ENCODE measurements at places on chromosomes 2 and 18. TPM values are rescaled to one million over a fixed set of nuclear protein-coding genes. Genes with fewer than 3 reads are reported as not detected.

- DNase-seq: peak; percentile 79
Observed at GRCh38 chr2:226030788-226031646, 631.5 kb downstream of the NYAP2 start.

GRCh38 chr2:17057109-17058017, 391.7 kb upstream of the CYRIA start:
- no peak for DNase-seq

GRCh38 chr2:150400849-150401248, 86.6 kb downstream of the RND3 start:
- DNase-seq: no peak

GRCh38 chr2:128469203-128469602, 150.5 kb upstream of the HS6ST1 start:
- DNase-seq: no peak

DNA sequence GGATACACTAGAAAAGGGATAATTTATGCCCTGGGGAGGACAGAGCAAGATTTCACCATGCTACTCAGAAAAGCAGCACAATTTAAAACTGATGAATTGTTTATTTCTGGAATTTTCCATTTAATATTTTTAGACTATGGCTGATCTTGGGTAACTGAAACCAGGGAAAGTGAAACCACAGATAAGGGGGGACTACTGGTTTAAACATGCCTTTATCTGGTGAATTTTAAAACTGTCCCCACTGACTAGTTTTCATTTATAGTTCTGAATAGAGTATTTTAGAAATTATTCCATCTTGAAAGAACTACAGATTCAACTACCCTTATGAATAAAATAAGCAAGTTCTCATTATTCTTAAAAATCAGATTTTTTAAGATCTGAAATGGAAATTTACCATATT, 15.0 kb downstream of the NFU1 start:
- DNase-seq: no peak

DNA sequence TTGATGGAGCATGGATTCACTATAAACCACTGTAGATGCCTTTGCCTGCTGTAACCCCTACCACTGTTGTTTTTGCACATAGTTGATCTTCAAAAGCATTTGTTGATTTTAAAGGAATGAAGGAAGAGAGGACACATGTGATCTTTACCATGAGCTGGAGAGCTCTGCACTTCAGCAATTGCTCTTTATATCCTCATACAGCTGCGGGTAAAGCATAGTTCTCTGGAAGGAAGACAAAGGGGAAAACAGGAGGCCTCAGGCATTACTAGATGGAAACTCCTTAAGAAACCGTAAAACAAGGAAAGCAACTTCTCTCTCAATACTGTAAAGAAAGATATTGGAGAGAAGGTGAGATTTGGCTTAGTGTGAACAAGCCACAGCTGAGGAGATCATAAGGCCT, 60.6 kb downstream of the SCG2 start:
- no peak for DNase-seq

DNA sequence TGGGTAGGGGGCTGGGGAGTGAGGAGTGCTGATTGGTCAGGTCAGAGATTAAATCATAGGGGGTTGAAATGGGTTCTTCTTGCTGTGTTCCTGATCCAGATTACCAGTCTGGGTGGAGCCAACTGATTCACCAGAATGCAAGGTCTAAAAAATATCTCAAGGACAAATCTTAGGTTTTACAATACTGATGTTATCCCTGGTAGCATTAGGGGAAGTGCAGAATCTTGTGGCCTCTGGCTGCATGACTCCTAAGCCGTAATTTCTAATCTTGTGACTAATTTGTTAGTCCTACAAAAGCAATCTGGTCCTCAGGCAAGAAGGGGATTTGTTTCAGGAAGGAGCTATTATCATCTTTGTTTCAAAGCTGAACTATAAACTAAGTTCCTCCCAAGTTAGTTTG, 289.2 kb upstream of the KYNU start:
- no peak for DNase-seq

- DNase-seq: no peak
Observed at GRCh38 chr2:119022678-119023077, 80.7 kb downstream of the MARCO start.

GRCh38 chr18:7572822-7573221, 5.7 kb downstream of the PTPRM start:
- no peak for DNase-seq

DNA sequence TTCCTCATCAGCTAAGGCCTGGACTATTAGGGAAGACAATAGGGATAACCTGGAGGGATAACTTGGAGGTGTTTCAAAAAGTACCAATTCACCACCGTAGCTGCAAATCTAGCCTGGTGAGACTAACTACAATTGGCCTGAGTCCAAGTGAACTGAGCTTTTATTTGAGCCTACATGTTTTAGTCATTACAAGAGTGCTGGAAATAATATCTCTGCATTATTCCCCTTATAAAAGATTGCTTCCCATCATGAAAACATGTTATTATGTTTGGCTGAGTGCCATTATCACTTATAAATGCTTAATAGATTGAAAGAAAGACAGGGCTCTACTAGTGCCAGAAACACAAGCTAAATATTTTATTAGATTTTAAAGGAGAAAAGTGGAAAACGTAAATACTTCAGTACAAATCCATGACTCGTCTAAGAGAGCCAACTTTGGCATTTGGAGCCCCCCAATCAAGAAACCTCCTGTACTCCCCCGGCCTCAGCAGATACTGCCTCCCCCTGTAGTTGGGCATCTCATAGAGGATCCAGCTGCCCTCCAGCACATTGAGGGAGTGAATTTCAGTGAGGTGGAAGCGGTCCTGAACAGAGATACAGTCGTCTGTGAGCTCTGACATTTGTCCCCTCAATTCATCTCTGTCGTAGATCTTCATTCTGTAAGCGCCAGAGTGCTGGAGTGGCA, 3.6 kb downstream of the CRYGB start:
- DNase-seq: no peak

DNA sequence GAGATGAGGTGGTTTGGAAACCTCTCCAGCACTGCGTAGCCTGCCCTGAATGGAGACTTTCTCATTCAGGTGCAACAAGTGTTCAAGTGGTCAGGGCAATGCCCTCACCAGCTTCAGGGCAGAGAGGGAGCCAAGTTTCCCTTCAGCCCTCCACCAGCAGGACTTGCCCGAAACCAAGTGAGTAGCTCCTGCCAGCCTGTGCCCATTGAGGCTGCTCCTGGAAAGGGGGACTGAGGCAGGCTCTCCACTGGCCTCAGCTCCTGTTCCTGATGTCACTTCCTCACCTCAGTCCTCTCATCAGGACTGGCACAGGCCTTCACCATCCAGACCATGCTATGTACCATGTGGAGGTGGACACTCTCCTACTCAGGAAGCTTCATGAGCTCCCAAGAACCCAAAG, 94.6 kb downstream of the CELF4 start:
- no peak for DNase-seq

- DNase-seq: no peak
Observed at GRCh38 chr18:54163453-54163852, 61.0 kb downstream of the MBD2 start.

GRCh38 chr18:13987956-13988355, 72.6 kb upstream of the MC2R start:
- no peak for DNase-seq

GRCh38 chr2:72991980-72992733, 74.8 kb downstream of the EMX1 start:
- DNase-seq: peak; percentile 32

DNA sequence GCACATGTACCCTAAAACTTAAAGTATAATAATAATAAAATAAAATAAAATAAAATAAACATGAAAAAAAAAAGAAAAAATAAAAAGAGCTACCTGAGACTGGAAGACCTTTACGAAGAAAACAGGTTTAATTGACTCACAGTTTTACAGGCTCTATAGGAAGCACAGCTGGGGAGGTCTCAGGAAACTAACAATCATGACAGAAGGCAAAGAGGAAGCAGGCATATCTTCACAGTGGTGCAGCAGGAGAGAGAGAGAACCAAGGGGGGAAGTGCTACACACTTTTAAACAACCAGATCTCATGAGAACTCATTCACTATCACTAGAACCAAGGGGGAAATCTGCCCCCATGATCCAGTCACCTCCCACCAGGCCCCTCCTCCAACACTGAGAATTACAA, 379.3 kb upstream of the VWC2L start:
- DNase-seq: no peak

Gene SYT4
- 1.1 TPM for polyA plus RNA-seq

Gene BMPR2
- 4.2 TPM for polyA plus RNA-seq

Gene IL36B
- not detected for polyA plus RNA-seq

Gene SPP2
- not detected for polyA plus RNA-seq

Gene TNFAIP6
- polyA plus RNA-seq: 4.2 TPM
